Smooth muscle cell of the coronary artery (primary cell): ENCODE measurements at places on chromosomes 12 and 14. TPM values are rescaled to one million over a fixed set of nuclear protein-coding genes. Genes with fewer than 3 reads are reported as not detected.

The BEST3 gene
- 0.08 TPM in 1 of 2 replicates, not detected in the other for total RNA-seq

The EML5 gene
- total RNA-seq, result 0.70 TPM in 1 of 2 replicates, not detected in the other

The IAPP gene
- total RNA-seq, result not detected in 2 replicates

The CCDC184 gene
- 0.30 and 0.35 TPM in 2 replicates for total RNA-seq

The C12orf60 gene
- total RNA-seq, result 0.23 and 1.3 TPM in 2 replicates

The SRGAP1 gene
- 2.6 and 26.2 TPM in 2 replicates for total RNA-seq

The TGFB3 gene
- total RNA-seq, result 3.6 and 11.0 TPM in 2 replicates

The POTEG gene
- total RNA-seq, result not detected in 2 replicates

The CMKLR1 gene
- 0.08 and 1.3 TPM in 2 replicates for total RNA-seq

The CLEC4C gene
- total RNA-seq, result not detected in 2 replicates

The FAM90A1 gene
- total RNA-seq, result 0.35 TPM in 1 of 2 replicates, not detected in the other

The INHBE gene
- total RNA-seq, result 1.3 and 2.5 TPM in 2 replicates

The ERP27 gene
- total RNA-seq, result 0.23 TPM in 1 of 2 replicates, not detected in the other

The SLCO1C1 gene
- total RNA-seq, result 0.75 TPM in 1 of 2 replicates, not detected in the other

The ZNF384 gene
- total RNA-seq, result 8.3 TPM in 2 replicates

The FGD6 gene
- 2.6 and 26.9 TPM in 2 replicates for total RNA-seq

The KRT6C gene
- not detected in 2 replicates for total RNA-seq

The RNASE7 gene
- total RNA-seq, result not detected in 2 replicates

The TAS2R9 gene
- not detected in 2 replicates for total RNA-seq

The SLC4A8 gene
- total RNA-seq, result 0.08 and 0.59 TPM in 2 replicates

The OAS1 gene
- total RNA-seq, result 2.3 and 5.4 TPM in 2 replicates

The C3AR1 gene
- under 0.01 and 0.30 TPM in 2 replicates for total RNA-seq

The MDGA2 gene
- 0.12 TPM in 1 of 2 replicates, not detected in the other for total RNA-seq

The DGLUCY gene
- total RNA-seq, result 33.4 and 86.1 TPM in 2 replicates

The STAC3 gene
- 0.08 and 0.23 TPM in 2 replicates for total RNA-seq

The NEUROD4 gene
- total RNA-seq, result not detected in 2 replicates

The STAB2 gene
- total RNA-seq, result 0.15 TPM in 1 of 2 replicates, not detected in the other

The ZFHX2 gene
- total RNA-seq, result 0.08 and 0.35 TPM in 2 replicates
